ENCODE measurements at places on chromosomes 12 and 14. TPM values are rescaled to one million over a fixed set of nuclear protein-coding genes. Genes with fewer than 3 reads are reported as not detected.

DNA sequence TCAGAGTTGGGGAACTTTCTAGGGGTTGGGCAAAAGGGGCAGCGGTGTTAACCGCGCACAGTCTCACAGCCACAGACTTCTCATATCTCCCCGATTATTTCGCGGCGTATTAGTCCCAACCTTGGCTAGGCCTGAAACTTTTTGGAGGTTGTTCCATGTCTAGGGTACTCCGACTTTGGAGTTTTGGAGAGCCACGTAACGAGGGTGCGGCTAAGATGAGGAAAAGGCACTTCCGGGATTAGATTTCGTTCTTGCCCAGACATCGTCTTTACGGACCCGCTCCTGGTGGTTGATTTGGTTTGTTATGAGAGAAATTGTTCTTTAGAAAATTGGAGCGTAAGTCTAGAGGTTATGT lies 513 bp downstream of the CCNK start:
- H3K36me3 ChIP-seq: no peaks in the 10 kb centered on the region
- DNase-seq: no peak

MYF6 gene
- total RNA-seq: not detected

- H3K4me3 ChIP-seq: no peak overlapping the region
- peaks cover 10% of the 10 kb centered on the region for H3K36me3 ChIP-seq
- peaks cover 12% of the 10 kb centered on the region for H3K4me1 ChIP-seq
- H3K27me3 ChIP-seq: no peaks in the 10 kb centered on the region
- DNase-seq: no peak
Observed at GRCh38 chr12:54240129-54240528, 39.8 kb downstream of the CBX5 start.

KRT7 gene
- total RNA-seq: not detected

GRCh38 chr12:126663304-126664094 lies 1598.3 kb downstream of the AACS start:
- no peak overlapping the region for H3K4me3 ChIP-seq
- no peaks in the 10 kb centered on the region for H3K27me3 ChIP-seq
- peaks cover 10% of the 10 kb centered on the region for H3K36me3 ChIP-seq

DNAI7 gene
- total RNA-seq: 0.76 TPM

- no peak overlapping the region for H3K4me3 ChIP-seq
- DNase-seq: no peak
- peaks cover 2% of the 10 kb centered on the region for H3K27me3 ChIP-seq
- peaks cover 5% of the 10 kb centered on the region for H3K36me3 ChIP-seq
- H3K27ac ChIP-seq: no peak overlapping the region
Observed at GRCh38 chr14:92309968-92310530, 12.9 kb upstream of the SLC24A4 start.

POTEG gene
- total RNA-seq: not detected

DNA sequence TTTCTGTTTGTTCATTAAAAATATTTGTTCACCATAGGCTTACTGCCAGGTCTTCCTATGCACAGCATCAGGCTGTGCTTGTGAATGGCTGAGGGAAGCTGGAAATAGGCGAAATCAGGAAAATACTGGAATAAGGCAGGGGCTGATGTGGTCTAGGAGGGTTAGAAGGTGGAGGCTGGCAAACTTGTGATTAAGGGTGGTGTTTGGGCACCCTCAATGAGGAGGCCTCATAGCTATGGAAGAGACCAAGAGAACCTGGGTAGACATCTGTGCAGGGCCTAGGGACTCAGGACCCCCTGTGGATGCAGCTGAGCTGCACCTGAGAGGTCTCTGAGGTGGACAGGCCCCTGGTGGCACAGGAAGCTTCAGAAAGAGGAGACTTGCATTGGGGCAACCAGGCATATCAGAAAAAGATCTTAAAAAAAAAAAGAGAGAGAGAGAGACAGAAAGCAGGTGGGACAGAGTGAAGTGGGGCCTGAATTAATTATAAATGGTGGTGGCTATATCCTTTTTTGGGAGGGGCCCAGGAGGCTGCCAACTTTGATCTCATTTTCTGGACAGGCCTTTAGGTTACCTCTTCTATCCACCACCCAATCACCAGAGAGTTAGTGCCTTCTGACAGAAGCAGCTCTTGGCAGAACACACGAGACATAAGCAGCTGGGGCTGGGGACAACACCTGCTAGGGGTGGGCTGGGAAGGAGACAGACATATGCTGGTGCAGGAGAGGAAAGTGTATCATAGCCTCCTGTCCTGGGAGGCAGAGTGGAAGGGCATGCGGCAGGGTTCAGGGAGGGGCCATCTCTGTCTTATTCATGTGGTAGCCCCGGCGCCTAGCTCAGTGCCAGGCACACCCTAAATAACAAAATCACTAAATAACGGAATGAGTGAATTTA lies 46.7 kb upstream of the ATP23 start:
- H3K27me3 ChIP-seq: peaks cover 10% of the 10 kb centered on the region
- H3K4me1 ChIP-seq: peaks cover 55% of the 10 kb centered on the region
- DNase-seq: peak; percentile 62
- no peaks in the 10 kb centered on the region for H3K36me3 ChIP-seq
- H3K4me3 ChIP-seq: peak overlapping the region; percentile 58

MSI1 gene
- 229 TPM for total RNA-seq

GRCh38 chr12:103050273-103050672 lies 92.8 kb downstream of the ASCL1 start:
- DNase-seq: no peak
- H3K27ac ChIP-seq: no peak overlapping the region
- H3K4me3 ChIP-seq: no peak overlapping the region
- no peaks in the 10 kb centered on the region for H3K4me1 ChIP-seq
- no peaks in the 10 kb centered on the region for H3K36me3 ChIP-seq

DNA sequence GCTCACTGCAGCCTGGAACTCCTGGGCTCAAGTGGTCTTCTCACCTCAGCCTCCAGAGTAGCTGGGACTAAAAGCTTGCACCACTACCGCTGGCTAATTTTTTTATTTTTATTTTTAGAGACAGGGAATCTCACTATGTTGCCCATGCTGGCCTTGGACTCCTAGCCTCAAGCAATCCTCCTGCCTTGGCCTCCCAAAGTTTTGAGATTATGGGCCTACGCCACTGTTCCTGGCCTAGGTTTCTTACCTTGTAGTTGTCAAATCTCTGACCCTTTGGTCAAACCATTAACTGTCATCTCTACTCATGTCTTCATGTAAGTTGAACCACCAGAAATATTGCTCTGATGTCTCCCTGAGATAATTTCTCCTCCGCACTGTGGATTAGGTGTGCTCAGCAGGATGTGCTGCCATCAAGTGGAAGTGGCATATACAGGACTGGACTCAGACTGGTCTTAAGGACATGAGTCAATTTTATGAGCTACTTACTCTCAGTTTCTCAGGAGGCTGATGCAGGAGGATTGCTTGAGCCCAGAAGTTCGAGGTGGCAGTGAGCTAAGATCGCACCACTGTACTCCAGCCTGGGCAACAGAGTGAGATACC lies 28.5 kb downstream of the ACTR6 start:
- no peak overlapping the region for H3K27ac ChIP-seq
- no peak for DNase-seq
- H3K36me3 ChIP-seq: no peaks in the 10 kb centered on the region
- peaks cover 2% of the 10 kb centered on the region for H3K4me1 ChIP-seq
- H3K4me3 ChIP-seq: no peak overlapping the region

C1QL4 gene
- 4.8 TPM for total RNA-seq

- H3K4me3 ChIP-seq: no peak overlapping the region
- no peaks in the 10 kb centered on the region for H3K27me3 ChIP-seq
- H3K4me1 ChIP-seq: no peaks in the 10 kb centered on the region
- no peak for DNase-seq
- no peak overlapping the region for H3K27ac ChIP-seq
- H3K36me3 ChIP-seq: no peaks in the 10 kb centered on the region
Observed at GRCh38 chr12:105171691-105172436, 64.1 kb downstream of the APPL2 start.

GRCh38 chr14:23357261-23357660 lies 4.6 kb upstream of the SLC22A17 start:
- no peak overlapping the region for H3K27ac ChIP-seq
- no peak for DNase-seq
- H3K4me1 ChIP-seq: peaks cover 16% of the 10 kb centered on the region
- H3K4me3 ChIP-seq: no peak overlapping the region
- H3K27me3 ChIP-seq: peaks cover 11% of the 10 kb centered on the region

- H3K27ac ChIP-seq: no peak overlapping the region
- peaks cover 6% of the 10 kb centered on the region for H3K27me3 ChIP-seq
- no peak for DNase-seq
- H3K4me1 ChIP-seq: no peaks in the 10 kb centered on the region
- no peak overlapping the region for H3K4me3 ChIP-seq
Observed at GRCh38 chr12:49043241-49043640, 17.4 kb downstream of the KMT2D start.

DNA sequence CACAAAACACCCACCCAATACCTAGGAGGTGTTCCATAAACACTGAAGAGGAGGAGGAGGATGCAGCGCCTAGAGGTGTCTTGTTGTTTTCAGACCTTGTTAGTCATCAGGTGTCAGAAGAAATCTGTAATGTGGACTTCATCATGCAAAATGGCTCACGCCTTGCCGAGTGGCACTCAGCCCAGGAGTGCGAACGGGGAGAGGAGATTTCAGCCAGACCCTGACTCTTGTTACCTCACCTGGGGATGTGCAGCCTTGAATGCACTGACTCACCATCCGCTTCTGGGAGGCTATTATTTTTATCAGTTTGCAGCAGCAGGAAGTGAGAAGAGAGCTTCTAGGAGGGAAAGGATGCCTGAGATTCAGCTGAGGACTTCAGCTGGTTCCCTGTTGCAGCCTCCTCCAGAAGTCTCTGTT lies 48.2 kb upstream of the PLXNC1 start:
- peaks cover 9% of the 10 kb centered on the region for H3K4me1 ChIP-seq
- no peak for DNase-seq
- peaks cover 17% of the 10 kb centered on the region for H3K27me3 ChIP-seq
- H3K27ac ChIP-seq: no peak overlapping the region
- H3K4me3 ChIP-seq: no peak overlapping the region

STXBP6 gene
- 0.49 TPM for total RNA-seq

DNA sequence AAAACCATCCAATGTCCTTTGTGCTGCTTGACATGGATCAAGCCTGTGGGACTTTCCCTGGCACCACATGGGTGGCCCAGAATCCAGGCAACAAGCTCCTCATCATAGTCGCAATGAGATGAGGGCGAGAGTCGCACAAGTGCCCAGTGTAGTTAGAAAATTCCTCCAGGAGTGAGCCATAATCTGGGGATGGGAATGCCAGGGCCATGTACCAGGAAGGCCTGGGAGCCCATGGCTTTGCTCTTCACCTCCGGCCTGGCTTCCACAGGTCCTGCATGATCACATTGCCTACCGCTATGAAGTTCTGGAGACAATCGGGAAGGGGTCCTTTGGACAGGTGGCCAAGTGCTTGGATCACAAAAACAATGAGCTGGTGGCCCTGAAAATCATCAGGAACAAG lies 33.9 kb downstream of the DYRK4 start:
- no peak overlapping the region for H3K4me3 ChIP-seq
- DNase-seq: no peak
- H3K27me3 ChIP-seq: no peaks in the 10 kb centered on the region
- no peaks in the 10 kb centered on the region for H3K36me3 ChIP-seq

- H3K4me3 ChIP-seq: peak overlapping the region; percentile 87
- H3K4me1 ChIP-seq: peaks cover 16% of the 10 kb centered on the region
- DNase-seq: no peak
- H3K27me3 ChIP-seq: peaks cover 6% of the 10 kb centered on the region
- no peak overlapping the region for H3K27ac ChIP-seq
Observed at GRCh38 chr14:39268393-39268792, 34.7 kb downstream of the MIA2 start.

- H3K36me3 ChIP-seq: no peaks in the 10 kb centered on the region
- no peak for DNase-seq
- no peak overlapping the region for H3K4me3 ChIP-seq
- peaks cover 2% of the 10 kb centered on the region for H3K27me3 ChIP-seq
- no peak overlapping the region for H3K27ac ChIP-seq
- H3K4me1 ChIP-seq: no peaks in the 10 kb centered on the region
Observed at GRCh38 chr12:32027684-32028365, 68.6 kb downstream of the RESF1 start.

DNA sequence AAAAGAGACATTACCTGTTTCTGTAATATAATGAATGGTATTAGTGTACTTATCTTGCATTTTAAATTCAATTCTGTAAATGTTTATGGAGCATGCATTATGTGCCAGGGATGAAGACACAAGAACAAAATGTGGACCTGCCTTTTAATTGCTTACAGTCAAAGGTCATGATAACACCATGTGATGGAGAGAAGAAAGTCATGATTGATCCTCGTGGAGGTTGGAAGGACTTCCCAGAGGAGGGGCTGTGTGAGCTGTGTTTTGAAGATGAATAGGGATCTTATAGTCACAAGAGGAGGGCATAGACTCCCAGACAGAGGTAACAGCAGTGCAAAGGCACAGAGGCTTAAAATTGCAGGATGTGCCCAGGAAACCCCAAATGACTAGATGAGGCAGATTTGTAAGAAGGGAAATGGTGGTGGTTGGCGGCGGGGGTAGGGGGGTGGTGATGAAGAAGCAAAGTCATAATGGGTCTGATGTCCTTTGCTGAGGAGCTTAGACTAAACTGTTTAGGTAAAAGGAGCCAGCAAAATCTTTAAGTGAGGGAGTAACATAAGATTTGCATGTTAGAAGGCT lies 151.5 kb downstream of the PRKCH start:
- no peak overlapping the region for H3K4me3 ChIP-seq
- H3K36me3 ChIP-seq: no peaks in the 10 kb centered on the region
- DNase-seq: no peak
- H3K4me1 ChIP-seq: peaks cover 21% of the 10 kb centered on the region
- no peaks in the 10 kb centered on the region for H3K27me3 ChIP-seq
- H3K27ac ChIP-seq: no peak overlapping the region

- peaks cover 22% of the 10 kb centered on the region for H3K27me3 ChIP-seq
- H3K27ac ChIP-seq: peak overlapping the region; percentile 99
- H3K4me1 ChIP-seq: peaks cover 26% of the 10 kb centered on the region
- H3K4me3 ChIP-seq: peak overlapping the region; percentile 100
Observed at GRCh38 chr12:76032043-76032981, 736 bp upstream of the PHLDA1 start.

GRCh38 chr12:123761841-123762714 lies at the start of gene DNAH10:
Gene DNAH10, plus strand, starts transcription at chr12:123762301. Its CDS starts 36 bp downstream, at chr12:123762337.
- no peaks in the 10 kb centered on the region for H3K27me3 ChIP-seq
- DNase-seq: peak; percentile 86
- no peaks in the 10 kb centered on the region for H3K4me1 ChIP-seq
- H3K4me3 ChIP-seq: peak within 1 kb of the TSS; percentile 87

DNA sequence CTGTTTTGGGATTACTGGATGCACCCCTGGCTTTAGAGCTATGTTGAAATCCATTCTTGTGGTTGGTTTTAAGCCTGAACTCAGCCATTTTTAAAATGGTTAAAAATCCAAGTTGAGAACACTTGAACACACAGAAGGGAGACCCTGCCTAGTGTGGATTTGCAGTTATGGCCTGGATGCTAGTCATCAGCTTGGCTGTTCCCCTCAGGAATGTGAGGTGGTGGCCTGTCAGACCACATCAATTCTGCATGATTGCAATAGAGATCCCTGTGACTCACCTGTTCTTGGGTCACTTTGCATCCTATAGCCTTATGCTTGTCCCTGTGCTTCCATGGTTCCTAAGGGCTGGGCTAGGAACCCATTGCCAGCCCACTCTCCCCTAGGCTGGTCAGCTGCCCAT lies 454.1 kb downstream of the ATP23 start:
- no peaks in the 10 kb centered on the region for H3K27me3 ChIP-seq
- H3K4me1 ChIP-seq: peaks cover 5% of the 10 kb centered on the region
- H3K27ac ChIP-seq: no peak overlapping the region
- peaks cover 4% of the 10 kb centered on the region for H3K36me3 ChIP-seq
- DNase-seq: no peak
